ENCODE measurements at places on chromosomes 5 and 9.

DNA sequence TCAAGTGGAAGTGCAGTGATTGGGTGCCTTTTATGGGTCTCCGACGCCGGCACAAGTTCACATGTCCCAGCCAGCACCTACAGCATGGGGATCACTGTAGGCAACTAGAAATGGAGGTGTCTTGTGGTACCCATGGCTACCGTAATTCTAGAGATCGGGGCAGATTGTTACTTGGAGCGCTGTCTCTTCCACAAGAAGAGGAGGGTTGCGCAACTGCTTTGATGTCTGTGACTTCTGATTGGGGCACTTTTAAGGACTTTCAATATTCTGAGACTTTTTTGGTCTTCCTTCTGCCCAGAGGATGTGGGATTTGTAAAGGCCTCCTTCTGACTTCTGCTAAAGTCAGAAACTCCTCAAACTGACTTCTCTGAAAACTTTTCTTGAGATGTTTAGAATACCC is 41.9 kb downstream of the GLRX start:
- peak; percentile 27 for DNase-seq

- DNase-seq: peak; percentile 63
Observed at GRCh38 chr9:137426018-137426681, 3.0 kb downstream of the NOXA1 start.

DNA sequence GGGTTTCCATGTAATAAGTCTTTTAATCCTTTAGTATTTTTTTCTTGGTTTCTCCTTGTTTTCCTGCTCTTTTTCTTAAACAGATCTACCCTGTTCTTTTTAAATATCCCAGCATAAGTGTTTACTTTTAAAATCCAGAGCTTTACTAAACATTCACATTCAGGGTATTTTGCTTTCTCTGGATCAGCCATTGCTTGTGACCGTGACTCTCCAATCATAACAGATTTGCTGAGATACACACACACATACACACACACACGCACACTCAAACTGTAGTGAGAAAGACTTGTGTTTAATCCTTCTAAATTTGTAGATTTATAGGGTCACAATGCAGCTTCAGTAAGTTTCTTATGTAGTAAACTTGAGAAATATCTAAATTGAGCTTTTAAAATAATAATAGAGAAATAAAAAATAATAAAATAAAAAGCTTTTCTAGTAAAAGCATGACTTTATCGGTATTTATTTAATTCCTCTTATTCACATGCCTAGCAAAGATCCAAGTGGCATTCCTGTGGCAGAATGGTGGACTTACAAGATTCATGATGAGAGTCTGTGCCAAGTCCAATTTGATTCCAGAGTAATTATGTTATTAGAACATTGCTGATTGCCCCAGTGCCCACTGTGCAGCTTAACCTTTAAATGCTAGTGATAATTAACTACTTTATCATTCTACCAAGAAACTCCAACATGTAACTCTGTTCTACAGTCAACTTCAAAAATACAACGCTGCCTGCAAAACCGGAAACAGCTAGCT is 129.0 kb downstream of the TLE4 start:
- no peak for DNase-seq

GRCh38 chr5:160743027-160743426 is 109.0 kb downstream of the ATP10B start:
- DNase-seq: no peak

DNA sequence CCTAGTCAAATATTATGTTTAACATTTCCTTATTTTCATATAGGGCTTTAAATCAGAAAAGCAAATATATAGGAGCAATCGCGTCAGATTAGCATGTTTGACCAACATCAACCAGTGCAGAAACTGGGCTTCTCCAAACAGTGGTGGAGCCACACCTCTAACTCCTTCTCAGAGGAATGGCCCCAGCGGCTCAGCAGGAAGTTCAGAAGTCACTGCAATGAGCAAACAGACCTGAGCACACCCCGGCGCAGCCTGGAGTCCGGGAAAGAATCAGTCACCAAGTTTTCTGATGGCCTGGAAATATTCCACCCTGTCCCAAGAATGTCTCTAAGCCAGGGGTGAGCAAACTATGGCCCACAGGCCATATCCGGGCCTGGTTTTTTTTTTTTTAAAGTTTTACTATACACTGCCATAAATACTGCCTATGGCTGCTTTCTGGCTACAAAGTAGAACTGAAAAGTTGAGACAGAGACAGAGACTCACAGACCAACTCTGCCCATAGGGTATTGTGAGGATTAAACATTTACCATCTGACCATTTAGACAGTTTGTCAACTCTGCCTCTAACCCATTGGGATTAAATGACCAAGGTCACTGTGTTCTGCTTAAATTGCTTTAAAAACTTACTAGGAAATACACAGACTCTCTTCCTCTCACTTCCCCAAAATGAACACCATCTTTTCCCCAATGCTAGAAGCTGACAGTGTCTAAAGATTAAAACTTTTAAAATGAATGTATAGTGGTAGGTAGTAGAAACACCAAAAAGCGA is 5.4 kb downstream of the GOLM1 start:
- DNase-seq: no peak

GRCh38 chr9:106872641-106873040 is 9.7 kb downstream of the ZNF462 start:
- no peak for DNase-seq

- no peak for DNase-seq
Observed at GRCh38 chr9:114384836-114385396, 2.9 kb downstream of the AKNA start.

DNA sequence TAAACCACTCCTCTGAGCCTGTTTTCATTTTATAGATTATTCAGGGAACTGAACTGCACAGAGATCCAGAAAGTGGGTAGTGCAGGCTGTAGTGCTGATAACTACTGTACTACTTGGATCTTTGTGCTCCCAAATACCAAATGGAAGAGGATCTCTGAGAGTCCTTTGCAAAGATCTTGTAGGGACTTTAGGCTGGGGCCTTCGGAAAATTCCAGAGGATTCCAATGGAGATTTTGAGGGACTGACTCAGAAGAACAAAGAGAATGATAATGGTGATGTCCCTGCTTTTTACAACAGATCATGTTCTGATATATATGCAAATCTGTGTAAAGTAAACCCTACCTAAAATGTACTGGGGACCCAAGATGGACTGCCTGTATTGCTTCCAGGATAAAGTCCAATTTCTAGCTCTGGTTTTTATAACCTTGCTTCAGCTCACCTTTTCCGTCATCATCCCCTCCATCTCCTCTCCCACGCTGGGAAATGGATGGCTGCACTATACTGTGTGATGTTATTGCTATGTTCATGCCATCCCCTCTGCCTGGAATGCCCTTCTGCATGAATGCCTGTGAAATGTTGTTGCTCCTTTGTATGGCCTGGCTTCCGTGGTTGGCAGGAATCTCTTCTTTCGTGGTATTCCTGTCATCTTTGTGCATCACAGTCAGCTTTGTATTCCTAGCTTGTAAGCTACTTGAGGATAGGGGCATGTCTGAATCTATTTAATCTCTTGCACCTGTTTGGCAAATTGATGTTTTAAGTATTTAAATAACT is 9.7 kb upstream of the PSMD5 start:
- DNase-seq: no peak

GRCh38 chr5:97480313-97480712 is 297.3 kb upstream of the RIOK2 start:
- no peak for DNase-seq
